RKO (cell line): ENCODE measurements at places on chromosomes 6 and 20.

- DNase-seq: no peak
Measured at GRCh38 chr20:56801971-56802755, 173.1 kb downstream of the TFAP2C start.

- DNase-seq: peak; percentile 24
Measured at GRCh38 chr6:68196645-68197044, 438.4 kb upstream of the ADGRB3 start.

DNA sequence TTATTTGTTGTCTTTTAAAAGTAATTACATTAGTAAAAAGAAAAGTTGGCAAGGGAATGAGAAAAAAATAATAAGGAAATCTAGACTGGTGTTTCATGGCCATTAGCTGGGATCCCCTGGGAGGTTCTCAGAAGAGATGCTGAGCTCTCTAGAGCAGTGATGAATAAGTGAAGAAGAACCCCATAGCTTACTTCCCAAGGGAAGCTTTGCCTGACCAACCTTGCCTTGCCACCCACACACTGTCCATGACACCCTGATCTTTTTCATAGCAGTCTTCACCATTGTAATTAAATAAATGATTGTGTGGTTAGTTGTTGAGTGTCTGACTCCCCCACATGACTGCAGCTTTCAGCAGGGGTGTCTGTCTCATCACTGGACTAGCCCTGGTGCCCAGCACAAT is 5.9 kb downstream of the C6orf163 start:
- no peak for DNase-seq

GRCh38 chr6:28811873-28812272 is 111.9 kb downstream of the TRIM27 start:
- peak; percentile 79 for DNase-seq

DNA sequence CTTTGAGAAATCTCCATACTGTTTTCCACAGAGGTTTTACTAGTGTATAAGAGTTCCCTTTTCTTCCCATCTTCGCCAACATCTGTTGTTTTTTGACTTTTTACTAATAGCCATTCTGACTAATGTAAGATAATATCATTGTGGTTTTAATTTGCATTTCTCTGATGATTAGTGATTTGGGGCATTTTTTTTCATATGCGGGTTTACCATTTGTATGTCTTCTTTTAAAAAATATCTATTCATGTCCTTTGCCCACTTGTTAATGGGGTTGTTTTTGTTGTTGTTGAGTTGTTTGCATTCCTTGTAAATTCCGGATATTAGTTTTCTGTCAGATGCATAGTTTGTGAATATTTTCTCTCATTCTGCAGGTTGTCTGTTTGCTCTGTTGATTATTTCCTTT is 167.1 kb downstream of the PRL start:
- no peak for DNase-seq

DNA sequence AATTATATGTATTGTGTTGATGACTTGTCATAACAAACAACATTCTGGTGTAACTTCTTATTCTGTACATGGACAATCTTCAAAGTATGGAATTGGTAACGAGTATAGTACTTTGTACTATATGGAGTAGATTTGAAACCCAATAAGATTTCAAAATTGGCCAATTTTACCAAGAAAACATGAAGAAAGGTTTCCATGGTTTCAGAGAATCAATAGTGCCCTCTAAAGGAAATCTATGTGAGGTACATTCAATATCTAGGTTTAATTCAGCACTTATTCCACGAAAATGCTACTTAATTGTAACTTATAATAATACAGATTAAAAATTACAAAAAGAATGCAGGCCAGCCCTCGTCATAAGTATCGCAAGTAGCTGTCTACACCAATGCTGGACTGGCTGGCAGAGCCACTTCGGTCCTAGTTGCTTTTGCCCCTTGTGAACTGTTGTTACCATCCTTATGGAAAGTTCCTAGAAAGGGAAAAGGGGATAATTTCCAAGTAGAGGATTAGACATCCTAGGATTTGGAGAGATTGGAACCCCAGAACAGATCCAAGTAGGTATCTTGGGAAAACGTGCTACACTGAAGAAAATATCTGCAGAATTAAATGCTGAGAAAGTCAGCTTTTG is 70.9 kb downstream of the LCA5 start:
- peak; percentile 31 for DNase-seq

DNA sequence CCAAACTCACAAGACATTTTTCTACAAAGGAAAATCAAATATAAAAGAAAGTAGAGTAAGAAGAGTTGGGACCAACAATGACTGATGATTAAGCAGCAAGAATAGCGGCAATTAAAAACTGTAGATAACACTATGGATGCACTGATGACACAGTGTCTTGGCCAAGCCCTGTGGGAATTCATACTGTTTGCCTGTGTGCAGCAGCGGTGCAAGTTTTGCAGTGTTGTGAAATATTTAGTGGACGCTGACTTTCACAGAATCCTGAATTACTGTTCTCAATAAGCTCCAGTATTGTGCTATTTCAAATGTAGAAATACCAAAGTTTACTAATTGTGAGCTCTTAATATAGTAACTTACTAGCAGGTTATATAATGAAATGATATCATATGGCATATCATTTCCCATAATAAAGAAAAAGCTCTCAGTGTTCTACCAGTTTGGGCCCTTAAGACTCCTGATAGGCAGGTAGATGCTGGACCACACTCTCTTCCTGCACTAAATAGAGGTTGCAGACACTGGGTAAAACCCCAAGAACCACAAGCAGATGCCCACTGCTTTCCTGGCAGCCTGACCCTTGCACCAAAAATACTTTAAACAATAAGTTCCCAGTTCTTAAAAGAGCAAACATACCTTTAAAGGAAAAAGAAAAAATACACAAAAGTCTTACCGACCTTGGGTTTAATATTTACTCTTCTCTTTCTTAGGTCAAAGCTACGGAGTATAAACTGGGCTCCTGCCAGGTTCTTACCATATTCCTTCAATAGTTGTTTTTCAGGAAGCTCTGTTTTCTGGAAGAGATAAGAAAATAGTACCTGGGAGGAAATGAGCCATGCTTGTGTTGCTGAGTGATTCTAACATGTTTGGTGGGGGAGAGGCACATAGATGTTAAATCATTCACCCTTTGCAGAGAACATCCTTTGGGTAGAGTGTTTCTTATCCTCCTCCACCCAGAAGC is 41.6 kb downstream of the ANKEF1 start:
- no peak for DNase-seq

GRCh38 chr6:10386756-10387654 is 27.9 kb downstream of the TFAP2A start:
- DNase-seq: no peak

- no peak for DNase-seq
Measured at GRCh38 chr20:13286607-13287006, 65.5 kb downstream of the ISM1 start.

- DNase-seq: no peak
Measured at GRCh38 chr6:170062209-170062914, 228.5 kb downstream of the DLL1 start.

DNA sequence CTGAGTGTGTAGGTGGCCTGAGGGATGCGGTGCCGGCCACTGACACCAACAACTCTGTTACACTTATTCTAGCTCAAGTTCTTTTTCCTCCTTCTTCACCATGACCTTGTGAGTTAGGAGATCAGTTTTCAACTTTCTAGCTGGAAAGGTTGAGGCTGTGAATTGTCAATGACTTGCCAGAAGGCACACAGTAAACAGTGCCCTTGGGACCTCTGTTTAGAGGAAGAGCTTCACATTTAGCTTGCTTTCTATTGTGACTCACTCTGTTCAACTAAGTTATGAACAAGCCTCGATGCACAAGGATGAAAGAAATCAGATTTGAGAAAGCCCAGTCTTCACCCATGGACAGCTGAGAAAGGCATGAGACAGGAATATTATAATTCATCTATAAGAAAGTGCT is 455.6 kb downstream of the MAFB start:
- no peak for DNase-seq

DNA sequence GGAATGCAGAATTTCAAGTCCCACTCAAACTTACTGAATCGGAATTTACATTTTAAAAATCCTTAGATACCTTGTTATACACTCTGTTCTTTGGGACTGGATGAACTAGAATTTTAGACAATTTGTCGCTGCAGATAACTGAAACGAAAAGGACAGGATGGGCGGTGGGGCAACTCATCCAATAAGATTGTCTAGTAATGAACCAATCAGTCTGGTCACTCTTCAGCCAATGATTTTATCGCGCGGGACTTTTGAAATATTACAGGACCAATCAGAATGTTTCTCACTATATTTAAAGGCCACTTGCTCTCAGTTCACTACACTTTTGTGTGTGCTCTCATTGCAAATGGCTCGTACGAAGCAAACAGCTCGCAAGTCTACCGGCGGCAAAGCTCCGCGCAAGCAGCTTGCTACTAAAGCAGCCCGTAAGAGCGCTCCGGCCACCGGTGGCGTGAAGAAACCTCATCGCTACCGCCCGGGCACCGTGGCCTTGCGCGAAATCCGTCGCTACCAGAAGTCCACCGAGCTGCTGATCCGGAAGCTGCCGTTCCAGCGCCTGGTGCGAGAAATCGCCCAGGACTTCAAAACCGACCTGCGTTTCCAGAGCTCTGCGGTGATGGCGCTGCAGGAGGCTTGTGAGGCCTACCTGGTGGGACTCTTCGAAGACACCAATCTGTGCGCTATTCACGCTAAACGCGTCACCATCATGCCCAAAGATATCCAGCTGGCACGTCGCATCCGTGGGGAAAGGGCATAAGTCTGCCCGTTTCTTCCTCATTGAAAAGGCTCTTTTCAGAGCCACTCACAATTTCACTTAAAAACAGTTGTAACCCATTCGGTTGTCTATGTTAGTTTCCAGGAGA is 41.9 kb upstream of the HFE start:
- no peak for DNase-seq

DNA sequence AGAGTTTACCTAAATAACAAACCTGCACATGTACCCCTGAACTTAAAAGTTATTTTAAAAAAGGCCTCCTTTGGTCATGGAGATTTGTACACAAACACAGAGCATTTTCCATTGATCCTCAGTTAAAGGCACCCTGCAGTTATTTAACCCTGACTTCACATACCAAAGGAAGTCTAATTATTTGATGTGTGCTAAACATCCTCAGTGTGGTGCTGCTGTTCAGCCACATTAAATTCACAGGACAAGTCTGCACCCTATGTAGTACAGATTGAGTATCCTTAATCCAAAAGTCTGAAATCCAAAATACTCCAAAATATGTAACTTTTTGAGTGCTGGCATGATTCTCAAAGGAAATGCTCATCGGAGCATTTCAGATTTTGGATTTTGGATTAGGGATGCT is 21.4 kb downstream of the KCNQ5 start:
- no peak for DNase-seq

DNA sequence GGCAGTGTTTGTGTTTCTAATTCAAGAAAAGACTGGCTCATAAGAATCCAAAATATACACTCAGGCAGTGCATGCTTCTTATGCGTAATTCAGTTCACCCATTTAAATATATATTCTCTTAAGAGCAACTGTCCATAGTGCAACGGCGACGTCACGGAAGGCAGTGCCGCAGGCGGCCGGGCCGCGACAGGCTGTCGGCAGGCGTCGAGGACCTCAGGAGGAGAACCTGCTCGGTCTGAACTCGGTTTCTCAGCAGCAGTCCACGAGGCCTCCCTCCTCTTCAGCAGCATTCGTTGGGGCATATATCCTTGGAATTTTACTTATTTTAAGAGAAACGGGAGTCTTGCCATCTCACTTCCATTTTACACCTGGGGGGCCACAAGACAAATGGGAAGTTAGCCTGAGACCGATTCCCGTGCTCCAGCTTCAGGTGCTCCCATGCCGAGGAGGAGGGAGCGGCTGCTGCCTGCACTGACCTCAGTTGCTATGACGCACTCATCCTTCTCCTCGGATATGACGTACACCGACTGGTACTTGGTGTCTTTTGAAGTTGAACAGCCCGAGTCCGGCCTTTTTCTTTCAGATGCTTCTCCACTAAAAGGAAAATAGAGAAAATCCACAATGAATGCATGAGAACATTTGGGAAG is 8.2 kb downstream of the DLL1 start:
- DNase-seq: no peak

DNA sequence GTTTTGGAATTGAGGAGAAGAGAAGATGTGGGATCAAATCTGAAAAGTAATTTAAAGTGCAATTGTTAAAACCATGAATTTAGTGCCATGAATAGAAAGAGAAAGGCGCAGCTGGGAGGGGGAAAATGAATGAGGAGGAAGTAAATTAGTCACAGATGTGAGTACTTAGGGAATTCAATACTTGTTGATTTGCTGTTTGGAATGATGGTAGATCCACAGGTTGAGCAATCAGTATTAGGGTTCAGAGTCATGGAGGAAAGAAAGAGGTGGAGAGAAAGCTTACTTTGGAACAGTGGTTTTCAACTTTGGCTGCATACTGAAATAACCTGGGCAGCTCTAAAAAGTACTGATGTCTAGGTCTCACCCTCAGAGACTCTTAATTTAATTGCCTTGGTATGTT is 229.7 kb upstream of the ASCC3 start:
- no peak for DNase-seq

GRCh38 chr6:106643061-106643460 is 13.7 kb downstream of the QRSL1 start:
- DNase-seq: no peak

- DNase-seq: no peak
Measured at GRCh38 chr20:24118034-24118433, 129.5 kb upstream of the GGTLC1 start.
